Epithelial cell of prostate (primary cell): ENCODE measurements at places on chromosomes 2 and 18.
A peak's percentile ranks its signal among the peaks of the same experiment; 100 is the strongest.

DNA sequence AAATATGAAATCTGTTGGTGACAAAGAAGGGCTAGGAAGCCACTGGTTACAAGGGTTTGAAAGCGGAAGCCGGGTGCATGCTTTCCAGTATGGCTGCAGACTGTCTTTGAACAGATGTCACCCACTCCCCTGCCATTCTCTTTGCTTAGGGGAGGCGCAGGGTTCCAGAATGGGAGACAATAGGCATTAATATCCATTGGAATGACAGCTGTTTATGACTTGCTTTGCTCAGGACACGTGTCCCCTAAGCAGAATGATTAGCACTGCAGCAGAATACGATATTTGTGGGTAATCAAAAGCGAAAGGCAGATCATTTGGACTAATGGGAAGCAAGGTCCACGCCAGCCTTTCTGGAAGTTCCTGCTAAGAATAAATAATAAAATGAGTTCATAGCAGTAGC lies 25.8 kb upstream of the NRP2 start:
- DNase-seq, result no peak

DNA sequence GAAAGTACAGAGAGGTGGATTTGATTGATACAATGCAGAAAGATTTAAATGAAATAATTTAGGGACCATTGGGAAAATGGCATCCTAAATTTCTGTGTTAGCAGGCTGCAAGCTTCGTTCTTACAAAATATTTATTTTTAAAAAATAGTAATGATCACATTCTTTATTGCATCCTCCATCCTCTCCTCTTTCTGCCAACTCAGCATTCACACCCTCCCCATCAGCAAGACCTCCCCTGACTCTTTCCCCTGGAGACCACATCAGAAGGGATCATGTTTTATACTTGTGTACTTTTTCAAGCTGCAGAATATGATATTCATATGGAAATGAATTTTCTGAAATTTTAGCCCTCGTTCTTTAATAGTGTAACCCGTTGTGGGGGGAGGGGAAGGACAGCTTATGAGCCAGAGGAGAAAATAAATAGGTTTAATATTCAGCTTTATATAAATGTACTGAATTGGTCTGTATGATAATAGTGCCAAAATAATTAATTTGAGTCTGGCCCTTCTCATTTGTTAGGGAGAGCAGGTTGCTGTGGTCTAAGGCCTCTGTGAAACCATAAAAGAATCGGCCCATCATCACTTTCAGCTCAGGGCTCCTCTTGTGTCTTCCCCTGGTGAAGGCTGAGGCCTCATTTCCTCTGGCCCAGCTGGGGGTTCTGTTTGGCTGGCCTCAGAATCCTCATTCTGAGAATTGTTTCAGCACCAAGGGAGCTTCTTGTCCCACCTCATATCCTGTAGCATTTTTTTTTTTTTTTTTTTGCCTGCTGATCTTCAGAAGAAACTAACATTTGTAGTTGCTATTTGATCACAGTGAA lies 330.8 kb downstream of the TXNL1 start:
- DNase-seq, result no peak

- DNase-seq, result no peak
These were observed 396.0 kb upstream of the SMIM21 start for GRCh38 chr18:75823471-75823870.

DNA sequence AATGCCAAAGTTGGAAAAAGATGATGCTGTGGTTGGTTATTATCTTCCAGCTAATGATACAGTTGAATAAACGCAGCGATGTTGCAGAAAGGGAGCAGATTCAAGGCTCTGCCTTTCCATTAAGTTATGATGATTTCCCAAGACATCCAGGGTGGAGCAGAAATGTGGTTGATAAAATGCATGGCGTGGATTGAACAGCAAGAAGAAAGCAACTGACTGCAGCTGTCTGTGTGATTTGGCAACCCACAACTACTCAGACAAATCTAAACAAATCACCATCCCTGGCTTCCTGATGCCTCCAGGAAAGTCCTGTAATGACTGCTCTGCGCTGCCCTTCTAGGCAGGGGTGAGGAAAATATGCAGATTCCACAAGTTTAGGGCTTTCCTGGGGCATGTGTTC lies 166.3 kb downstream of the NRP2 start:
- no peak for DNase-seq

- DNase-seq, result no peak
These were observed 176.9 kb downstream of the UBE2E3 start for GRCh38 chr2:181157326-181157725.

DNA sequence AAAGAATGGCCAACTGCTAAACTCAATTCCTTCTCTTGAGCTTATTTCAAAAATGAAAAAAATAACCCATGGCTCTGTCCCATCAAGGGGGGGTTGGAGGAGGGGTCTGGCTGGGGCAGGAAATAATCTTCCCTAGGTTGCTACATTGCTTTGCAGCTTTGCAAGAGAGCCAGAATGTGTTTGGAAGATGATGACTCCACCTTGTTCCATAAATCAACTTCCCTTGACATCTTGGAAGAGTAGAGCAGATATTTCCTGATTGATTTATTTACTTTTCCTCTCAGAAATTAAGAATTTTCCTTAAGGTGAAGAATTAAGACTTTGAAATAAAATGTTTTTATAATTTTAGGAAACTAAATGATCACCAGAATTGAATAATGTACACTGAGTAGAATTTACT lies 41.3 kb downstream of the ESCO1 start:
- no peak for DNase-seq

GRCh38 chr2:158567208-158567607 lies 110.5 kb downstream of the PKP4 start:
- no peak for DNase-seq

DNA sequence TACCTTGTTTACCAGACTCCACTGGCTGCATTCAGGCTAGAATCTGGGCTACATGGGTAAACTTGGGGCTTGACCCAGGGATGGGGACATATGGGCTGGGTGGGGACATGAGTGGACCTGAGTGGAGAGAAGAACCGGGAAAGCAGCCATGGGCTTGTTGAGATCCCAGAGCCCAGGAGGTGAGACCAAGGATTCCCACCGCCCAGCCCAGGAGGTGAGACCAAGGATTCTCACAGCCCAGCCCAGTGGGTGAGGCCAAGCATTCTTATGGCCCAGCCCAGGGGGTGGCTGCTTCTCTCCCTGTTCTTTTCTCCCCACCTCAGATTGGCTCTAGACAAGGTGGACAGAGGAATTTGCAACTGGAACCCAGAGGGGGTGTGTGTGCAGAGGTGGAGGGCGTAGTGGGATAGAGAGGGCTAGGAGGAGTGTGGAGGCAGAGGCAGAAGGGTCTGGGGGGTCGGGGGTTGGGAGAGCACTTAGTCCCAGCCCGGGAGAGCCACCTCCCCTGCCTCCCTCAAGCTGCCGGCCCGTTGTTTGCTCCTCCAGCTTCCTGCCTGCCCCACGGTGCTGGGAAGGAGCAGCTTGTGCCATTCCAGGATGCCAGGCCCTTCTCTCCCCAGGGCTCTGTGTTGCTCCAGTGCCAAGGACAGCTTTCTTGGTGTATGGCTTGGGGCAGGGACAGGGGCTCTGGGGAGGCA lies 25.6 kb downstream of the GLI2 start:
- DNase-seq, result no peak

DNA sequence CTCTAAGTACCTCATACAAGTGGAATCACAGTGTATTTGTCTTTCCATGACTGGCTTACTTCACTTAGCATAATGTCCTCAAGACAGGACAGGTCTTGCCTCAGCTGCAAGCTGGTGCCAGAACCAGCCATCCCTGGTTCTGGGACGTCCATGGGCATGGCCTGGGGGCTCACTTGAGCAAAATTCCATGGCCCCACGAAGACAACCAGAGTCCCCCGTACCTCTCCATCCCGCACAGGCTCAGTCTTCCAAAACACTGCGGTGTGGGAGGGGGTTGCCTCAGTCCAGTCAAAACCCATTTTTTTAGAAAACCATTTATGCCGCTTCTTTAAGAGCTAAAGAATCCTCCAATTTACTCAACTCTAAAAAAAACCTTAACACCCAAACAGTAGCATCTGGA lies 21.7 kb upstream of the CABLES1 start:
- no peak for DNase-seq

DNA sequence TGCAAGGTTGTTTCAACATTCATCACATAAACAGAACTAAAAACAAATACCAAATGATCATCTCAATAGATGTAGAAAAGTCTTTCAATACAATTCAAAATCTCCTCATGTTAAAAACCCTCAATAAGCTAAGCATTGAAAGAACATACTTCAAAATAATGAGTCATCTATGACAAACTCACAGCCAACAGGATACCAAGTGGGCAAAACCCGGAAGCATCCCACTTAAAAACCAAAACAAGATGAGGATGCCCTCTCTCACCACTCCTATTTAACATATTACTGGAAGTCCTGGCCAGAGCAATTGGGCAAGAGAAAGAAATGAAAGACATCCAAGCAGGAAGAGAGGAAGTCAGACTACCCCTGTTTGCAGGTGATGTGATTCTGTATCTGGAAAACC lies 992.2 kb upstream of the PIK3C3 start:
- DNase-seq, result no peak

GRCh38 chr2:171547256-171547655 lies 25.0 kb downstream of the CYBRD1 start:
- no peak for DNase-seq

- peak; percentile 29 for DNase-seq
These were observed 1.1 kb upstream of the PGAP1 start for GRCh38 chr2:196927376-196928225.
